ENCODE measurements at places on chromosomes 1 and 21.

DNA sequence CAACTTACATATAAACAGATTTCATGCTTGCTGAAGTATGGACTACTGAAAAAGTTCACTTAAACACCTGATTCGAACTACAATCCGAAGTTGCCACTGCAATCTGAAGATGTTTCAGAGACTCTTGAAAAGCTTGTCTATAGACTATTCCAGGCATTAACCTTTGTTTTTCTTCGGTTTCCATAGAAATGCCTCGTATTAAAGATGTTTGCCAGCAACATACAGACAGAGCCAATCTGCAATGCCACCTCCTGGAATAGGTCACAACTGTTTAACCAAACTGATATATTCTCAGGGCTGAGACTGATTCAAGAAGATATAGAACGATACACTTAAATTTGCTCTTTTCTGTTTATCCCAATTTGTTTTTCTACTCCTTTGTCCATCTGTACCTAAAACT lies 28.9 kb upstream of the DMRTB1 start:
- DNase-seq, result no peak

GRCh38 chr1:107691540-107691939 lies 273.4 kb downstream of the VAV3 start:
- DNase-seq, result no peak

- DNase-seq, result no peak
Observed at GRCh38 chr1:220389634-220390033, 117.4 kb upstream of the RAB3GAP2 start.

DNA sequence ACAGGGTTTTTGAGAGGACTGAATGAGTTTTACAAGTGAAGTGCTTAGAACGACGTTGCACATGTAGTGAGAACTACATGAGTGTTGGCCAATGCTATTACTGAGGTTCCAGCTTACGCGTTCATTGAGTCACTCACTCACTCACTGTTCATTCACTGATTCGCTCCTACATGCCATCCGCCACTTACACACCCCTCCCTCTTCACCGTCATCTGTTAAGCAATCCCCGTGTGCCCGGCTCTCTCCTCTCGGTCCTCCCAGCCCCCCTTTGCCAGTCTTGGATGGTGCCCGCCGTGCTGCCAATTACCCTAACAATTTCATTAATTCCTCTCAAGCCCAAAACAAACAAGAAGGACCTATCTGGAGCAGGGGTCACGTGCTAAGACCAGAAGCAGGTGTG lies 27.3 kb upstream of the EPHA2 start:
- DNase-seq, result no peak

- DNase-seq, result no peak
Observed at GRCh38 chr1:30536530-30536929, 186.9 kb downstream of the MATN1 start.

DNA sequence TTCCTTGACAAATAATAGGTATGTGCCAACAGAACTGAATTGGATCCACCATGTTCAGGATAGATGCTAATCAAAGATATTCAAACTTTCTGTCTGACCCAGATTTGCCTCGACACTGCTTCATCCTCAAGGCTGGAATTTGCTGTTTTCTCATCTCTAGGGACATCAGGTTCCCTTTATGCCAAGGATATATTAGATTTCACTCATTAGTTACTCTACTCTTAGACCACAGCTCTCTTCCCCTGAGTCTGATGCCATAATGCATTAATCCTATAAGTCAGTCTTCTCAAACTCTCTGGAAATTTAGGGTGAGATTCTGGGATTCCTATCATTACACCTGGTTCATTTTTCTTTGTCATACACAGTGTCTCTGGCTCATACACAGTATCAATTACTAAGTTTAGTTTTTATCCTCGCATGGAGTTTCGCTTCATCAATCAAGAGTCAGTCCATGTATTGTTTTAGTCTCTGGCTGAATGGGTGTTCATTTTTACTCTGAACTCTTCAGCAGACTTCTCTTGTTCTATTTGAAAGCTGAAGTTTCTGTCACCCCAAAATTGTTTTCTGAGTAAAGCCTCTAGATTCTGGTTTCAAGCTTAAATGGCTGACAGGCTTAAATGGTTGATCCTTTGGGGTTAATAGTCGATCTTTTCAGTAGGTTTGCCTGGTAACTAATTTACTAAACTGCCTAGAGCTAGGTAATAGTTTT lies 9.3 kb upstream of the DCAF6 start:
- no peak for DNase-seq

Measured in activated naive CD4-positive, alpha-beta T cell treated with Interleukin-2 at 50 U/mL for 16 hours (primary cell).